ENCODE measurements at places on chromosomes 4 and X.

DNA sequence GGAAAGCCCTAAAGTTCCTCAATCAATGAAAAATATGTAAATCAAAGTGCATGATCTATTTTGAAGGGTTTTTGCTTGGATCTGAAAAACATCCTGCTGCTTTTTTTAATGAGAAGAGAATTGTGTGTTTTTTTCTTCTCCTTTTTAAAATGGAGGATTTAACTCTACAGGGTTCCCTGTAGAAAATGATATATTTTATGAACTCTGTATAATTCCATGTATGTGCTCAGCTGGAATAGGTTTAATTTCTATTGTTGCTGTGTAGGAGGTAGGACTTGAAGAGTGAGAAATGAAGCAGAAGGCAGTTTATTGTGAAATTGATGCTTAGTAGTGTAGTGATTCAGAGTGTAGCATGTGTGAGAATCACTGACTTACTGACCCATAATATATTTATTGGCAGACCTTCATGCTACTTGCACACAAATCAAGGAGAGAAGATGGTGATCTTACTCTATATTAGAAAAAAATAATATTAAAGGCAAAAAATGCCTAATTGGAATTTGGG lies 286.8 kb upstream of the FSTL5 start:
- ATAC-seq, result no peak

GRCh38 chrX:7110821-7111276 lies 36.7 kb upstream of the STS start:
- peak; percentile 45 for ATAC-seq

GRCh38 chr4:1795299-1796195 lies 2.5 kb downstream of the FGFR3 start:
- ATAC-seq, result no peak

- ATAC-seq, result no peak
Measured at GRCh38 chr4:99863-100262, 24.4 kb upstream of the ZNF718 start.

DNA sequence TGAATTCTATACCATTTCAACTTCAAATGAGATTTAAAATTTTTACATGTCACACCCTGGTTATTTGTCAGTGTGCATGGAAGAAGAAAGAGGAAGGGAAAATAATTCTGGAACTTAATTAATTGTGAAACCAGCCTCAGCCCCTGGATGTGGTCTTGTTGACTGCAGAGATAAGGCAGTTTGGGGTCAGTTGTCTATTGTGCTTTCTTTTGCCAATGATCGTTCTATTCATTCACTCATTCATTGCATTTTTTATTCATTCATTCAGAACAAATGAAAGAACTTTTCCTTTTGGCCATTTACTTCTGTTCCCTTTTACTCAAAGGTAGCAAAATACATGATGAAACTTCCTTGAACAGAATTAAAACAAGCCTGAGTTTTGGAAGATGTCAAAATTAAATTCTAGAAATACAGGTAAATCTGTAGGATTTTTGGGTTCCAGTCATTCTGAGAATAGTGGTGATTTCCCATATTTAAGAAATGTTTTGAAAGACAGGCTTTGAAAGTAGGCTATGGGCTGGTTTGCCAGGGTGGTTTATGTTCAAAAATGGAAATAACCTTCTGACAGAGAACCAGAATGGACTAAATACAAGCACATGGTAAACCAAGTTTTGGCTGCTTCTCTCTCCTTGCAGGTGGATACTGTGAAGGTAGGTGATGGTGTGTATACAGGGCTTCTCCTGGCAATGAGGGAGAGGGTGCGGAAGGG lies 35.7 kb downstream of the PARM1 start:
- ATAC-seq, result peak; percentile 70

GRCh38 chrX:153763989-153764755 lies at the start of gene PLXNB3:
Gene PLXNB3 (plus strand): TSS chrX:153764249. CDS start chrX:153765536, 1,287 bp downstream.
- ATAC-seq, result peak; percentile 86

- no peak for ATAC-seq
Measured at GRCh38 chr4:102713096-102713495, 47.7 kb downstream of the MANBA start.

GRCh38 chr4:161256716-161257115 lies 907.1 kb downstream of the FSTL5 start:
- no peak for ATAC-seq

- no peak for ATAC-seq
Measured at GRCh38 chr4:147481577-147482109, 746 bp downstream of the EDNRA start.

DNA sequence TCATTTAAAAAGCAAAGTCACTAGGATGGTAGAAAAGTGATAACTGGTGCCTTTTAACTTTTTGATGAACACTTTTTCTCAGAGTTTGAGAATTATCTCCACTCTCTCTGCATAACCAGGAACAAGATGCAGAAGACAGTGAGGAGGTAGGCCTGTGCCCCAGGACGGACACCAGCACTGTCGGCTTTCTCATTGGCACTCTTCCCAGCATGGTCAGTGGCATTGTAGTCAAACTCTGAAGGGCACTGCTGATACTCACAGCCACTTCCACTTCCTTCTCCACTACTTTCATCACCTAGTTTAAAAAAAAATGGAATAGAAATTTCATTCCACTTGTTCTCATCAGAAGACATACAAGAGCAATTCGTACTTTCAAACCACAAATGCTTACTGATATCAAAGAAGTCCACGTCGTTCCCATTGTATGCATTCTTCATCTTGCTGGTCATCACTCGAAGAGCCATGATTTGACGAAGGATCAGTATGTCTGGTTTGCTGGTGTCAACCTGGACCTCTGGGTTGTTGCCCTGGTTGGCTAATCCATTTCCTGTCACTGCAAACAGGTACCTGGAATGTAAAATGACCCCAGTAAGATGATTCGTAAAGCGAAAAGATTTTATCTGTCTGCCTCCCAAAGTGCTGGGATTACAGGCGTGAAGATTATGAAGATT lies 84.8 kb upstream of the TFDP3 start:
- no peak for ATAC-seq

- ATAC-seq, result no peak
Measured at GRCh38 chr4:67393699-67394281, 151.5 kb downstream of the CENPC start.

GRCh38 chr4:17157304-17157703 lies 258.9 kb upstream of the LDB2 start:
- ATAC-seq, result no peak

- ATAC-seq, result no peak
Measured at GRCh38 chr4:176981074-176981473, 188.4 kb upstream of the VEGFC start.

DNA sequence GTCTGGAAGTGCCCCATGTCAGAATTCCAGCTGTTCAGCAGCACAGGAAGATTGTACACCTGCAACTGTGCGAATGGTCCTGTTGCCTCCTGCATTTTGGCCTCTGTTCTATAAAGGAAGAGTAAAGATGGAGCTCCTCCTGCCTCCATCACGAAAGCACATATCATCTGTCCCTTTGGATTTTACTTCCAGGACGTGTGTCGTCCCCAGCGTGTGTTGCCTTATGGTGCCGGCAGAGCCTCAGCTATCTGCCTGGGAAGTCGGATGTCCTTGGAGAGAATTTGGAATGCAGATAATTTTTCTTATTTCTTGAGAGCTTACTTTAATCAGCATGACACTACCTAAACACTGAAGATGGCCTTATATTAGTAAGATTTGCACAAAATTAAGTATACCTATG lies 97.7 kb downstream of the GATB start:
- ATAC-seq, result no peak

GRCh38 chr4:40909363-40909876 lies 159.7 kb downstream of the NSUN7 start:
- peak; percentile 71 for ATAC-seq

DNA sequence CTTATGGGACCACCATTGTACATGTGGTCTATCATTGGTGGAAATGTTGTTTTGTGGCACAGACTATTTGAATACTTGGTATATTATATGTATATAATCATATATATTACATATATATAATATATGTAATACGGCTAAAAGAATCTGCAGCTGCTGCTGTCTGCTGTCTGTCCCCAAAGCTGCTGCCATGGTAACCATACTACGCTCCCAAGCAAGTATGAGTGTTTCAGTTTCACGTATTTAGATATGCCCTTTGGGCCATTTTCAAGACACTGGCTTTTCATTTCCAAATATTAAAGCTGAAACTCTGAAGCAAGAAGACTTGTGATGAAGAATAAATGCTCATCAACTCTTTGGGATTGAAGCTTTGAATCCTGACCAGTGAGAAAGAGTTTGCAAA lies 42.0 kb upstream of the ARSJ start:
- ATAC-seq, result no peak

DNA sequence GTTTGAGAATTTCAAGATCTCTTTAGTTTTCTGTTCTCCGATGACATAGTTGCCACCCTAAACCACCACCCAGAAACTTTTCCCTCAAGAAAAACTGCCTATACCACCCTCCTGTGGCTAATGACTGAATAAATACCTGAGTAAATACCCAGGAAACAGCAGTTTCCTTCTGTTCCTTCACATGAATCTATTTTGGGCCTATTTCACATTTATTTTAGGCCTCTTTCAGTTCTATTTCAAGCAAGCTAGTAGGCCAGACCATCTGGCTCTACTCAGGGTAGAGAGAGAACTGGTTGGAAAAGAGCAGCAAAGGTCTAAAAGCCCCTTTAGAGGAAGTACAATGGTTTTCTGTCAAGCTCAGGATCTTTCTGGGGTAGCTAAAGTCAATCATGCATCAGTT lies 23.4 kb downstream of the ARHGEF9 start:
- ATAC-seq, result peak; percentile 68

DNA sequence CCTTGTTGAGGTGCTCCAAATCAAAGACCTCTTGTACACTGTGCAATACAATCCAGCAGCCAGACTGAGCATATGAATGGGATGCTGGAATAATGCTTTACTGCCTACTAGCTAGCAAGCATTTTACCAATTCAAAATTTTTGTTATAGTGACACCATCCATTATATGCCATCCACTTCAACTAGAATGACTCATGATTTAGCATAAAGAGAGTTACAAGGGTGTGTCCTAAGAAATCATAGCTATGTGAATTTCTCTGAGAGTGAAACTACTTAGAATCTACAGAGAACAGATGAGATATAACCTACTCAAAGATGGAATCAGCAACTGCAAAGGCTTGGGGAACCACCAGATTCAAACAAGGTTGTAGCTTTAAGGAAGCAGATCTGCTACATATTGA lies 221.9 kb downstream of the LHFPL1 start:
- ATAC-seq, result no peak

DNA sequence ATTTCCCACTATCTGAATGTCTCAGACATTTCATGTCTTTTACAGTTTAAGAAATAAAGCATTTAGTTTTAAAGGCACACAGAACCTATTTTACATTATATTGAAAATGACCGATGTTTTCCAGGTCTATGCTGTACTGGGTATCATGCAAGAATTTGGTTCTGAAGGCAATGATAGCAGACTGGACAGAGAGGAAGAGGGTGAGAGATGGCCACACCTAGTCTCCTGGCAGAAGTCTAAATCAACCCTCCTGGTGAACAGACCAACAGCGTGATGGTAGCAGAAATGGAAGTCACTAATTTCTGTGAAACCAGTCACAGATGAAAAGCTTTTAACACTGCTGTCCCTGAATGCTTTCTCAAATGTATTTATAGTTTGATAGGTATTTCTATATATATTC lies 41.9 kb downstream of the MID1 start:
- no peak for ATAC-seq
